ENCODE measurements at places on chromosomes 3 and 15. TPM values are rescaled to one million over a fixed set of nuclear protein-coding genes. Genes with fewer than 3 reads are reported as not detected.

GRCh38 chr3:23709987-23710386 is 95.8 kb upstream of the UBE2E1 start:
- DNase-seq = no peak

- no peak for DNase-seq
These were observed 28.4 kb upstream of the IFT57 start for GRCh38 chr3:108250626-108251025.

DNA sequence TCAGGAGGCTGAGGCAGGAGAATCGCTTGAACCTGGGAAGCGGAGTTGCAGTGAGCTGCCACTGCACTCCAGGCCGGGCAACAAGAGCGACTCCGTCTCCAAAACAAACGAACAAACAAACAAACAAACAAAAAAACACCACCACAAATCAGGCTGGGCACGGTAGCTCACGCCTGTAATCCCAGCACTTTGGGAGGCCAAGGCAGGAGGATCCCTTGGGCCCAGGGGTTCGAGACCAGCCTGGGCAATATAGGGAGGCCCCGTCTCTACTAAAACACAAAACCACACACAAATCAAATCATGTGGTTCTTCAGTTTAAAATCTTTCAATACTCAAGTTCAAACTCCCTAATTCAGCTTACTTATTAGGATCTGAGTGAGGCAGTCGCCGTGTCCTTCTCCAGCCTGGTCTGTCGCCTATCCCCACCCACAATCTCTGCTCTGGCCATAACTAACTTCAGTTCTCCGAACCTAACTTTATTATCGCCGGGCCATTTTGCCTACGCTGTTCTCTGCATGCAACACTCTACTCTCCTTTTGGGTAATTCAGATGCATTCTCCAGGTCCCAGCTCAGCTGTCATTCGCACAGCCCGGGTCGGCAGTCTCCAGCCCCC is 660 bp upstream of the RTF1 start:
- no peak for DNase-seq

- DNase-seq = peak; percentile 40
These were observed 1.6 kb upstream of the CHST13 start for GRCh38 chr3:126522363-126522788.

DNA sequence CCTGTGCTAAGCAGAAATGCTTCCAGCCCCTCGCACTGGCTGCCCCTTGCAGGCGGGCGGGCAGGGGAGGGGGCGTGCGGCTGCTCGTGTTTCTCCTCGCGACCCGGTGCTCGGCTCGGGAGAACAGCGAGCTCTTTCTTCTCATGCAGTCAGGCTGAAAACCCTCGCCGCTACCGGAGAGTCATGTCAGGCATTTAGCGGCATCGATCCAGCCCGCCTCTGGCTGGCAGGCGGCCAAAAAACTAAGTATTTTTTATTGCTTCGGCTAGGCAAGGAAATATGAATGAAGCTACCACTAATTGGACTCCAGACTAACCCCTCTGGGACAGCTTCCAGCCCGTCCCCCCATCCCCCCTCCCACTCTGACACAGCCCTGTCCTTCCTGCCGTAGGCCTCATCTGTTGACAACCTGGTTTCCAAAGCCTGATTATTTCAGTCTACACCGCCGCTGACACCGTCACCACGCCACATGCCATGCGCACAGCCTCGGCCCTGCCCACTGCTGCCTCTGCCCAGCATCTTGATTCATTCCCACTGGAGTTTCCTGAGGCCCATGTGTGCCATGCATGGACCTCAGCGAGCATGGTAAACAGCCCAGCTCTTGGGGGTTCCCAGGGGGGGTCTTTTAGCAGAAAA is 35.3 kb downstream of the TLE3 start:
- DNase-seq = peak; percentile 80

GRCh38 chr15:66046751-66047150 is 177.5 kb downstream of the RAB11A start:
- no peak for DNase-seq

GRCh38 chr15:99902248-99902928 is 169.2 kb upstream of the LYSMD4 start:
- DNase-seq = no peak

DNA sequence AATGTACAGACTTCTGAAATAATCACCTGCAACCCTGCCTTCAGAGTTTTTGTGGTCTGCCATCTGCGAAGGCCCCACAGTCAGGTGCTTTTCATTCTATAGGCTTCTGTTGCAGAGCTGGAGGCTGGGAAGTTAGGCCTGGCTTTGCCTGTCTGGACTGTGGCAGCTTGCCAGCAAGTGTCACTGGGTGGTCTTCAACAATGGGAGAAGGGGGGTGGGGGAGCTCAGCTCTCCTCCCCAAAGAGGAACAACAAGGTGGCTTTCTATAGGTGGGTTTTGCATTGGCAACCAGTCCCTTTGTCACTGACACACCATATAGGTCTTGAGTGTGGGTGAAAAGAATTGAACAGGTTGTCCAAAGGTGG is 7.3 kb downstream of the BOC start:
- DNase-seq = no peak

- no peak for DNase-seq
These were observed 319 bp upstream of the TP63 start for GRCh38 chr3:189630767-189631372.

- peak; percentile 69 for DNase-seq
These were observed 113.3 kb downstream of the IQSEC1 start for GRCh38 chr3:12959838-12960378.

- no peak for DNase-seq
These were observed 990 bp upstream of the CLDN1 start for GRCh38 chr3:190323246-190323626.

Gene CHST2
- total RNA-seq = 1.8 TPM

GRCh38 chr3:77321646-77322045 is 281.7 kb downstream of the ROBO2 start:
- DNase-seq = no peak

DNA sequence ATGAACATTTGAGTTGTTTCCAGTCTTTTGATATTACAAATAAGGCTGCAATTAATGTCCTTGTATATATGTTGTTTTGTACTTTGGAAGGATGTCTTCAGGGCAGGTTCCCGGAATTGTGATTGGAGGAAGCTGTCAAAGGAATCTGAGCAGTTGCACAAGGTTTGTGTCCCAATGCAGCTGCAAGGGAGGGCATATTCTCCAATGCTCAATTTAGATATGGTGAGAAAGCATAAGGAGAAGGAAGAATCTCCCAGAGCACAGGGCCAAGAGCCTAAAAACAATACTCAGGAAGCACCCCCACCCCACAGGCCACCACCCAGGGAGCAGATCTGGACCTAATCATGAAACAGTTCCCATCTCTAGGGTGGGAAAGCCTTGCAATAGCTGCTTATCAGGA is 228.0 kb upstream of the LRRFIP2 start:
- no peak for DNase-seq

- DNase-seq = no peak
These were observed 229.7 kb upstream of the BHLHE40 start for GRCh38 chr3:4749567-4750002.

Gene MYL3
- 7,440 TPM for total RNA-seq

DNA sequence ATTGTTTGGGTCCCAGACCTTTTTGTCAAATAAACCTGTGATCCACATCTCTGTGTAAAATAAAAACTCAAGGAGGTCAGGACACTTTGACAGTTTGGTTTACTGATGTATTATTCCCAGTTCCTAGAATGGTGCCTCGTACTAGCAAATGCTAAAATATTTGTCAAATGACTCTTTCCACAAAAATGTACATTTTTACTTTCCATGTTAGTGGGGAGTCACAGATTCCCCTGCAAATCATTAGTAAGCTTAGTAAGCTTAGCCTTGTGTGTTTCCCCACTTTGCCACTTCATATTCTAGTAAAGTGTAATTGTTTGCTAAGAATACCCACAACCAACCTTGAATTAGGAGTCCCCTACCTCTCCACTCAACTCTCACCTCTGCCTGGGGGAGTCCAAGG is 2.4 kb upstream of the MAGI1 start:
- DNase-seq = no peak

Gene SST
- total RNA-seq = not detected

Gene LHFPL4
- total RNA-seq = not detected

Gene LMAN1L
- total RNA-seq = 8.1 TPM

Gene P2RY1
- total RNA-seq = 11.2 TPM

Gene DPPA2
- not detected for total RNA-seq
